ENCODE measurements at places on chromosomes 3 and 15. TPM values are rescaled to one million over a fixed set of nuclear protein-coding genes. Genes with fewer than 3 reads are reported as not detected.

GRCh38 chr15:33019354-33019981 lies 175.0 kb downstream of the FMN1 start:
- H3K4me1 ChIP-seq, result no peaks in the 10 kb centered on the region
- H3K27ac ChIP-seq, result no peak overlapping the region
- H3K27me3 ChIP-seq, result no peaks in the 10 kb centered on the region
- no peaks in the 10 kb centered on the region for H3K36me3 ChIP-seq
- no peak for DNase-seq

- H3K4me1 ChIP-seq, result peaks cover 3% of the 10 kb centered on the region
- no peak for DNase-seq
- no peak overlapping the region for H3K27ac ChIP-seq
- no peaks in the 10 kb centered on the region for H3K36me3 ChIP-seq
- H3K4me3 ChIP-seq, result no peak overlapping the region
Measured at GRCh38 chr15:42090370-42090769, 4.0 kb downstream of the PLA2G4D start.

CEP19 gene
- 2.5 TPM for total RNA-seq

AP2M1 gene
- total RNA-seq, result 213 TPM

- DNase-seq, result no peak
- no peak overlapping the region for H3K27ac ChIP-seq
- no peak overlapping the region for H3K4me3 ChIP-seq
- H3K36me3 ChIP-seq, result peaks cover 2% of the 10 kb centered on the region
Measured at GRCh38 chr3:12114251-12114650, 44.5 kb downstream of the TIMP4 start.

DNA sequence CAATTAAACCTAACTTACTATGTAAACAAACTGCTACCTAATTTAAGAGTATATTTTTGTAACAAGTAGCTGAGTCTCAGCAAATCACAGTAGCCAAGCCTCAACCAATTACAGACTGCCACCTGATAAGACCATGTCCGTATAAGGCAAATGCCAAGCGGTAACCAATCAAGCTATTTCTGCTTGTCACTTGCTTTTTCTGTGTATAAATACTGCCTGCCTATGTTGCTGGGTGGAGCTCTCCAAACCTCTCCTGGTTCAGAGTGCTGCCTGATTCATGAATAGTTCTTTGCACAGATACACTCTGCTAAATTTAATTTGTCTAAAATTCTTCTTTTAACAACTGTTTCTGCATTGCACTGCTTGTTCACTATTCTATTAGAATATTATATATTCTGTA lies 42.6 kb downstream of the ZNF148 start:
- no peak overlapping the region for H3K4me3 ChIP-seq
- H3K27ac ChIP-seq, result no peak overlapping the region
- DNase-seq, result no peak
- H3K27me3 ChIP-seq, result no peaks in the 10 kb centered on the region
- peaks cover 9% of the 10 kb centered on the region for H3K36me3 ChIP-seq
- peaks cover 7% of the 10 kb centered on the region for H3K4me1 ChIP-seq

GRCh38 chr3:98012979-98013378 lies 22.1 kb downstream of the GABRR3 start:
- no peaks in the 10 kb centered on the region for H3K27me3 ChIP-seq
- H3K4me1 ChIP-seq, result no peaks in the 10 kb centered on the region
- H3K36me3 ChIP-seq, result no peaks in the 10 kb centered on the region
- H3K27ac ChIP-seq, result no peak overlapping the region
- DNase-seq, result no peak

DNA sequence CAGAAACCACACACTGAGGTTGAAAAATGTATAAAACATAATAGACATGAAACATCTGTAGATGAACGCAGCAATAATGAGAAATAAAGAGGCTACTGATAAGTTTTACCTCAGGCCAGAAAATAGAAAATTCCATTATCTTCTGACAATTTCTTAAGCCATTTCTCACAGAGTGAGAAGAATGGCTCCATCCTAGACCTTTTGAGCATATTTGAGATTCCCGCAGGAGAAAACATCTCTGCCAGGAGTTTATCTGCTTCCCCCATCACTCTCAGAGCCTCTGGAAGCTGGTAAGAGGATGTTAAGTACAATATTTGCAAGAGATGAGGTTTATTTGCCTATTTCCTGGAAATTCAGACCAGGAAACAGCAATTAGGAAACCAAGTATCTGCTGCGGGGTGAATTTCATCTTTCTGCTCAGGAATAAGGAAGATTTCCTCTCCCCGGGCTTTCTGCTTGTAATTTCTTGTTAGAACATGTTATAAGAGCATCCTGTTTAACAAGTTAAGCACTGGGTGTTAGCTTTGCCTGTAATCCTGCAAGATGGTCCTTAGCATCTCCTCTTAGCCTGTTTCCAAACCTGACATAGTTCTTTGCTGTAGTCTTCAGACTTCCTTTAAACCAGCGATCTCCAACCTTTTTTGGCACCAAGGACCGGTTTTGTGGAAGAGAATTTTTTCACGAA lies 54.8 kb downstream of the ATP13A4 start:
- no peak overlapping the region for H3K4me3 ChIP-seq
- H3K36me3 ChIP-seq, result no peaks in the 10 kb centered on the region
- H3K4me1 ChIP-seq, result no peaks in the 10 kb centered on the region
- no peak for DNase-seq

MOBP gene
- not detected for total RNA-seq

CAPN3 gene
- 3.7 TPM for total RNA-seq

LPCAT4 gene
- 68.2 TPM for total RNA-seq

GOLGA8Q gene
- not detected for total RNA-seq

HHATL gene
- not detected for total RNA-seq

- no peaks in the 10 kb centered on the region for H3K36me3 ChIP-seq
- peaks cover 11% of the 10 kb centered on the region for H3K4me1 ChIP-seq
- DNase-seq, result no peak
- H3K27ac ChIP-seq, result no peak overlapping the region
- H3K4me3 ChIP-seq, result no peak overlapping the region
Measured at GRCh38 chr3:129370248-129370964, 58.0 kb downstream of the EFCAB12 start.

- H3K27me3 ChIP-seq, result no peaks in the 10 kb centered on the region
- H3K4me3 ChIP-seq, result no peak overlapping the region
- no peaks in the 10 kb centered on the region for H3K4me1 ChIP-seq
- no peaks in the 10 kb centered on the region for H3K36me3 ChIP-seq
Measured at GRCh38 chr15:27495963-27496459, 525.0 kb downstream of the GABRG3 start.

- peaks cover 13% of the 10 kb centered on the region for H3K4me1 ChIP-seq
- H3K27ac ChIP-seq, result no peak overlapping the region
Measured at GRCh38 chr3:134897391-134898141, 102.5 kb downstream of the EPHB1 start.

DNA sequence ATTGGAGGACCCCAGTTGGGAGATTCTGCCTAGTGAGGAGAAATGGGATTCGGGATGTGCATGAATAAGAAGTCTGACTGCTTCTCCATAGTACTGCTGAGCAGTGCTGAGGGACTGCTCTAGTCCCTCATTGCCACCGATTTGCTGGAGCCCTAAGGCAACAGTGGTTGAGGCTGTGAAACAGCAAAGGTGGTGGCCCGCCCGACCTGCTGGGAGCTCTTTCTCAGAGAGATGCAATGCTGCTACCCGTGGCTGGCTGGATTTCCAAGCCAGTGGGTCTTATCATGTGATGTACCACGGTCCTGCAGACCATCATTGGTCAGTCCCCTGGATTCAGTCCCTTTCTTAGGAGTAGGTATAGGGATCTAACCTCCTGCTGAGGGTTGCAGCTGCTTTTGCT lies 42.6 kb upstream of the GCSAM start:
- no peak overlapping the region for H3K4me3 ChIP-seq
- H3K36me3 ChIP-seq, result no peaks in the 10 kb centered on the region
- no peak for DNase-seq
- no peak overlapping the region for H3K27ac ChIP-seq
- no peaks in the 10 kb centered on the region for H3K4me1 ChIP-seq
- H3K27me3 ChIP-seq, result no peaks in the 10 kb centered on the region

GRCh38 chr3:38507120-38507519 lies 11.0 kb downstream of the EXOG start:
- H3K36me3 ChIP-seq, result peaks cover 9% of the 10 kb centered on the region
- DNase-seq, result no peak
- H3K27me3 ChIP-seq, result no peaks in the 10 kb centered on the region

TIGIT gene
- not detected for total RNA-seq

GOLGA8G gene
- total RNA-seq, result not detected

DNA sequence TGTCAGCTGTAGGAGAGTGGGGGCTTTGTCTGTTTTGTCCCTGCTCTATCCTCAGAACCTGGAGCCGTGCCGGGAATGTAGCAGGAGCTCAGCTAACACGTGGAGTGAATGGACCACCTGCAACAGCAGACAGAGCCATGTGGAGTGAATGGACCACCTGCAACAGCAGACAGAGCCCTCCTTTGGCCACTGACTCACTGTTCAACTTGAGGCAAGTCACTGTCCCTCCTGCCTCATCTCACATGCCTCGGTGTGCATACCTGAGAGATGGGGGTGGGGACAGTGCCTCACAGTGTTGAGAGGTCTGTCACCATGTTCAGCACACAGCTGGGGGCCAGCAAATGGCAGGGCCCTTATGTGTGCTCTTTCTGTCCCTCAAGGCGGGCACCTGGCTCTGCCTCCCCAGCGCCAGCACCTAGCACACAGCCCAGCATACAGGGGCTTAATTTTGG lies 27.9 kb downstream of the FEM1B start:
- peak overlapping the region; percentile 5 for H3K27ac ChIP-seq
- peaks cover 3% of the 10 kb centered on the region for H3K4me1 ChIP-seq
- H3K36me3 ChIP-seq, result no peaks in the 10 kb centered on the region
- DNase-seq, result no peak
- H3K27me3 ChIP-seq, result no peaks in the 10 kb centered on the region

PRR20G gene
- not detected for total RNA-seq

GRCh38 chr3:55888282-55888885 lies 401.3 kb upstream of the WNT5A start:
- no peak overlapping the region for H3K4me3 ChIP-seq
- peaks cover 16% of the 10 kb centered on the region for H3K4me1 ChIP-seq
- no peak overlapping the region for H3K27ac ChIP-seq
- H3K36me3 ChIP-seq, result no peaks in the 10 kb centered on the region
- DNase-seq, result no peak
- H3K27me3 ChIP-seq, result no peaks in the 10 kb centered on the region

- peaks cover 23% of the 10 kb centered on the region for H3K4me1 ChIP-seq
- H3K27ac ChIP-seq, result no peak overlapping the region
- H3K36me3 ChIP-seq, result peaks cover 2% of the 10 kb centered on the region
- no peak for DNase-seq
- H3K27me3 ChIP-seq, result no peaks in the 10 kb centered on the region
- no peak overlapping the region for H3K4me3 ChIP-seq
Measured at GRCh38 chr15:90020936-90021507, 19.9 kb downstream of the ZNF710 start.

DNA sequence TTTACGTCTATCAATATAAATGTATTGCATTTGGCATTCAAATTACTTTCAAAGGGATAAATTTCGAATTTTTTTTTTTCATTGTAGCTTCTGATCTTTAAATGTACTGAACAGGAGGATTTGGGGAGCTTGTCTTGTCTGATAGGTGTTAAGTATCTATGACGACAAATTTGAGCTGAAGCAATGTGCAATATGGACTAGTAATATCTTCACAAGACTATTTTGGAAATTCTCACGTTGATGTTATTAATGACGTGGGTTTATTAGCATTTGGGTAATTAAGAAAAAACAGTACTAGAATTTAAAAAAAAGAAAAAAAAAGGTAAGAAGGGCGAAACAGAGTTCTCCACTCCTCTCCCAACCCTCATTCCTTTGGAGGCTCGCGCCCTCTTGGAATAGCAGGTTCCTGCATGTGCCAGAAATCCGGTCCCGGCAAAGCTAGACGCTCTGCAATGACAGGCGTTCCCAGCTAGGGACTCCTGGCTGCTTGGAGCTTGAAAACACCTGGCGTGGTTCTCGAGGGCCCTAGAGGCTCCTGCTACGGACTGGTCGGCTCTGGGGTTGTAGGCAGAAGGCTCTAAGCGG lies 648 bp upstream of the P2RY1 start:
- peaks cover 15% of the 10 kb centered on the region for H3K4me1 ChIP-seq
- H3K36me3 ChIP-seq, result no peaks in the 10 kb centered on the region
- peak overlapping the region; percentile 96 for H3K27ac ChIP-seq
- no peak for DNase-seq
- peak overlapping the region; percentile 94 for H3K4me3 ChIP-seq

- peaks cover 28% of the 10 kb centered on the region for H3K4me1 ChIP-seq
- no peaks in the 10 kb centered on the region for H3K27me3 ChIP-seq
- peak overlapping the region; percentile 41 for H3K27ac ChIP-seq
- H3K36me3 ChIP-seq, result peaks cover 15% of the 10 kb centered on the region
Measured at GRCh38 chr15:67109141-67110034, 44.0 kb downstream of the SMAD3 start.

RTP3 gene
- not detected for total RNA-seq

- no peaks in the 10 kb centered on the region for H3K4me1 ChIP-seq
- DNase-seq, result no peak
- no peak overlapping the region for H3K27ac ChIP-seq
- H3K27me3 ChIP-seq, result no peaks in the 10 kb centered on the region
Measured at GRCh38 chr3:133238015-133238414, 161.8 kb upstream of the BFSP2 start.

- peaks cover 21% of the 10 kb centered on the region for H3K27me3 ChIP-seq
- H3K4me1 ChIP-seq, result peaks cover 72% of the 10 kb centered on the region
- H3K27ac ChIP-seq, result peak overlapping the region; percentile 92
- H3K4me3 ChIP-seq, result peak overlapping the region; percentile 59
Measured at GRCh38 chr15:36883713-36884517, 216.4 kb downstream of the MEIS2 start.

WDR5B gene
- 7.5 TPM for total RNA-seq

DNA sequence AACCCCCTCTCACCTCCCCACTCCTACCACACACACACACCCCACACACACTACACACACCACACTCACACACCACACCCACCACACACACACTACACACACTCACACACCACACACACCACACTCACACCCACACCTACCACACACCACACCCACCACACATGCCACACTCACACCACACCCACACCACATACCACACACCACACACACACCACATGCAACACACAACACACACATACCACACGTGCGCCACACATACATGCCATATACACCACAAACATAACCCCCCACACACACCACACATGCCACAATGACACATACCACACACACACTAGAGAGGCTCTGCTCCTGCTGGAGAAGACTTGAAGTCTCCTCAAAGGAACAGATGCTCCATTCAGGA lies 5.9 kb upstream of the ITPKA start:
- H3K4me1 ChIP-seq, result peaks cover 6% of the 10 kb centered on the region
- no peak overlapping the region for H3K4me3 ChIP-seq
- H3K27ac ChIP-seq, result no peak overlapping the region
- H3K27me3 ChIP-seq, result peaks cover 24% of the 10 kb centered on the region

GRCh38 chr3:151974067-151974466 lies 100.6 kb downstream of the SUCNR1 start:
- no peaks in the 10 kb centered on the region for H3K36me3 ChIP-seq
- H3K4me3 ChIP-seq, result no peak overlapping the region
- DNase-seq, result no peak
- H3K27me3 ChIP-seq, result no peaks in the 10 kb centered on the region

GRCh38 chr3:53938645-53939044 lies 47.0 kb upstream of the SELENOK start:
- no peak overlapping the region for H3K27ac ChIP-seq
- no peaks in the 10 kb centered on the region for H3K4me1 ChIP-seq
- peak; percentile 15 for DNase-seq

DPPA4 gene
- 47.5 TPM for total RNA-seq

IL17RE gene
- 4.9 TPM for total RNA-seq
